ENCODE measurements at places on chromosomes 1 and 21.

DNA sequence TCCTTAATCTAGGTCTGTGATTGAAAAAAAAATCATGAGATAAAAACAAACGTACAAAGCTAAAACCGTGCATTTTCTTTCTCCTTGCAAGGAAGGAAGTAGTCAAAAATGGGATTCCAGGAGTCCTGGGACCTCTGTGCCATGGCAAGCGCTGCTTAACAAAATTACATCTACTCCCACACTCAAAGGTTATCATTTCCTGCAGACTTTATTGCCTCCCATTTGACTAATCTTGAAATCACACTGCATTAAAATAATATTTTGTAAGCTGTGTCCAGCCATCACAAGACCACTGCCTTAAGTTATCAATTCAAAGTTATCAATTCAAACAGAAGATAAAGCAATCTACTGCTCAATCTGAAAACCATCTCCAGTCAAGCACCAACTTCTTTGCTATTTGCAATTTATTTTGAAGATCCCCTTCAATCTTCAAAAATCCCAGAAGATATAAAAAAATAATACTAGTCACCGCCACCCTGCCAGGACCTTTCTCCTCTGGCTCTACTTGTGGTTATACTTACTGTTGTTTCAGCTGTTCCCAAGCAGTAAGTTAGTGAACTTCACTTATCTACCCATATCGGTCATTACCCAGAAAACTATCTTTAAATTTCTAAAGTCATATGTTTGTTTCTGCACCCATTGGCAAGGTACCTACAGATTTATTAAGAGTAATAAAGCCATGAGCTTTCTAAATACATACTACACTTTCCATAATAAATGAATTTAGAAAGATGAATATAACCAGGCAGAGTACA is 38.1 kb upstream of the RAP1GAP start:
- no peak for DNase-seq

GRCh38 chr1:27980216-27980845 is 20.6 kb downstream of the XKR8 start:
- DNase-seq = no peak

DNA sequence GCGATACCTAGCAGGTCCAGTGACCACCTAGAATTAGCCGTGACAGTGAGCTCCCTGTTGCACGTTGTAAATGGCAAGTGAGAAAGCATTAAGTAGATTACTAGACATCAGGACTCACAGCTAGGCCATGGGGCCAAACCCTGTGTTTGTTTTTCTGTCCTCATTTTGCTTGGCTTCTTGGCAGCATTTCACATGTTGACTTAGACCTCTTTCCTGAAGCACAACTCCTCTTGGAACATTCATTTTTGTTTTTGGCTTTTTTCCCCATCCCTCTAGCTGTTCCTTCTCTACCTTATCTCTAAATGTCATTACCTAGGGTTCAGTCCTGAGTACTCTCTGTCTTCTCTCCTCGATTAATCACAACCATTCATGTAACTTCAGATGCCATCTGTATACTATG is 16.9 kb upstream of the PTPN14 start:
- no peak for DNase-seq

DNA sequence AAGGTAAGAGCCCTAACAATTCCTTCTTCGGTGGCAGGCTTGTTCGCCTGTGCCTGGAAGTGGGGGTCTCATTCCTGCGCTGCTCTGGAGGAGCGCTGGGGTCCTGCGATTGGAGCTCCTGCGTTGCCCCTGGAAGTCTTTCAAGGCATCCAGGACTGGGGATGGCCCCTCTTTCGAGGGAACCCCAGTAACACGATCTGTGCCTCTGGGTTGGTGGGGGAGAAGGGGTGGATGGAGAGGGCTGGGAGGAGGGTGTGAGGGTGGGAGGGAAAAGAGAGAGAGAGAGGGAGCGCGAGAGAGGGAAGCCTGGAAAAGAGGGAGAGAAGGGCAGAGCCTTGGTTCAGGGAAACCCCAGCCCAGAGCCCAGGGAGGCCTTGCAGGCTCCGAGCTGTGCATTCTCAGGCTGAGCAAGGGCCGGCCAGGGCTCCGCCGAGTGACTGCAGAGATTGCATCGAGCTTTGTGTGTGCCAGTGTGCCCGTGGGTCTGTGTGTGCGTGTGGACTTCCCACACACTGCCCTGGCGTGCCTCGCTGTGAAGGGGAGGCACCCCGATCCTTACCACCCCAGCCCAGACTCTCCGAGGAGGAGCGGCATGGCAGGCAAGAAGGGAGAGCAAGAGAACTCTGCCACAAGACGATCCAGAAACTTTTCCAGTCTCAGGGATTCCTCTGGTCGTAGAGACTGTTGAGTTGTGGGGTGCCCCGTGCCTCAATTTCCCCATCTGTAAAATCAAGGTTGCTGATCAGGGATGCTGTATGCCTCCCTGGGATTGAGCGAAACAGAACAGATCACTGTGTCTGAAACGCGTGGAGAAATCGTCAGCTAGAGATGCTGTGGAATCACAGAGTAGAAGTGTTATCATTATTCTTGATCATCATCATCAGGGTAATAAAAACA is 619 bp downstream of the BCL9 start:
- DNase-seq = peak; percentile 34

DNA sequence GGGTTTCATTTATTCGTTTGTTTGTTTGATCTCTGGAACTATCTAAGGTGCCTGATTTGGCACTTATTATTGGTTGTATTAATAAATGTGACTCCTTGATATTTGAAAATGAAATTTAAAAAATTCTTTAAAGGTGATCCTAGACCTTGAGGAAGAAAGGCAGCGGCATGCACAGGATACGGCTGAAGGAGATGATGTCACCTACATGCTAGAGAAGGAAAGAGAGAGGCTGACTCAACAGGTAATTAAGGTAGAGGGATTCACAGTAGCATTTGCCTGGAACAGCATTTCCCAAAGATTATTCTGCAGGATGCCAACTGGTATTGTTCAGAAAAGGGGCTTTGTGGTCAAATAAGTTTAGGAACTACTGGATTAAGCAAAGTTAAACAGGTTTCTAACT is 54.4 kb upstream of the WNT2B start:
- no peak for DNase-seq

DNA sequence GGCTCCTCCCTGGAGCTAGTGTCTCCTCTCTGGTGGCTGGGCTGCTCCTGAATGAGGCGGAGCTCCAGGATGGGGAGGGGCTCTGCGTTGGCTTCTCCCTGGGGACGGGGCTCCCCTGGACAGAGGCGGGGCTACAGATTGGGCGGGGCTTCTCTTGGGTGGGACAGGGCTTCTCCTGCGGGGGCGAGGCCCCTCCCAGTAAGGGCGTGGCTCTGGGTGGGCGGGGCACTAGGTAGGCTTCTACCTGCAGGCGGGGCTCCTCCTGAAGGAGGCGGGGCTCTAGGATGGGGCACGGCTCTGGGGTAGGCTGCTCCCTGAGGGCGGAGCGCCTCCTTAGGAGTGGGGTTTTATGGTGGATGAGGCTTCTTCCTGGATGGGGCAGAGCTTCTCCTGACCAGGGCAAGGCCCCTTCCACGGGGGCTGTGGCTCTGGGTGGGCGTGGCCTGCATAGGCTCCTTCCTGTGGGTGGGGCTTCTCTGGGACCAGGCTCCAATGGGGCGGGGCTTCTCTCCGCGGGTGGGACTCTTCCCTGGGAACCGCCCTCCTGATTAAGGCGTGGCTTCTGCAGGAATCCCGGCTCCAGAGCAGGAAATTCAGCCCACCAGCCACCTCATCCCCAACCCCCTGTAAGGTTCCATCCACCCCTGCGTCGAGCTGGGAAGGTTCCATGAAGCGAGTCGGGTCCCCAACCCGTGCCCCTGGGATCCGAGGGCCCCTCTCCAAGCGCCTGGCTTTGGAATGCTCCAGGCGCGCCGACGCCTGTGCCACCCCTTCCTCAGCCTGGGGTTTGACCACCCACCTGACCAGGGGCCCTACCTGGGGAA is 22.7 kb upstream of the ARF1 start:
- DNase-seq = no peak

GRCh38 chr1:41447995-41448770 is 36.3 kb downstream of the EDN2 start:
- DNase-seq = no peak

GRCh38 chr1:82893712-82894470 is 1093.2 kb downstream of the ADGRL2 start:
- no peak for DNase-seq

- no peak for DNase-seq
These were observed 386.1 kb downstream of the RWDD3 start for GRCh38 chr1:95620076-95620475.

GRCh38 chr1:214234635-214235025 is 46.3 kb upstream of the SMYD2 start:
- DNase-seq = no peak

- no peak for DNase-seq
These were observed 50.8 kb downstream of the KCNAB2 start for GRCh38 chr1:6096243-6097116.

GRCh38 chr1:47692196-47692595 is 254.4 kb downstream of the FOXD2 start:
- no peak for DNase-seq

GRCh38 chr1:246338546-246338945 is 168.5 kb downstream of the SMYD3 start:
- DNase-seq = no peak

DNA sequence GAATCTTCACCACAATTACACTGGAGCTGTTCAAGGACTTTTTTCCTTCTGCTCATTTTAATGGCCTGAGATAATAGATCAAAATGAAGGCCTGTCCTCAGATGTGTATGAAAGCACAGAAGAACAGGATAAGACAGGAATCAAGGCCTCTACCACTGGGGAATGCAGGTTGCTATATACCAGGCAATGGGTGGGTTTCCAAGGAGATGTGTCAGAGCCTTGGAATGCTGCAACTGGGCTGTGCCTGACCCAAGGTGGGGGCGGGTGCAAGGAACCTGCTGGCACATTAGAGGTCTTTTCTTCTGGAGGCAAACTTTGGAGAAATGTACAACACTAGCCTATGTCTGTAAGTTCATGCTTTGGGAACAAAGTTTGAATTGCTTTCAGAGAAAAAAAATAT is 21.7 kb upstream of the LAMC2 start:
- DNase-seq = no peak
